ENCODE measurements at places on chromosomes 3 and 15.

DNA sequence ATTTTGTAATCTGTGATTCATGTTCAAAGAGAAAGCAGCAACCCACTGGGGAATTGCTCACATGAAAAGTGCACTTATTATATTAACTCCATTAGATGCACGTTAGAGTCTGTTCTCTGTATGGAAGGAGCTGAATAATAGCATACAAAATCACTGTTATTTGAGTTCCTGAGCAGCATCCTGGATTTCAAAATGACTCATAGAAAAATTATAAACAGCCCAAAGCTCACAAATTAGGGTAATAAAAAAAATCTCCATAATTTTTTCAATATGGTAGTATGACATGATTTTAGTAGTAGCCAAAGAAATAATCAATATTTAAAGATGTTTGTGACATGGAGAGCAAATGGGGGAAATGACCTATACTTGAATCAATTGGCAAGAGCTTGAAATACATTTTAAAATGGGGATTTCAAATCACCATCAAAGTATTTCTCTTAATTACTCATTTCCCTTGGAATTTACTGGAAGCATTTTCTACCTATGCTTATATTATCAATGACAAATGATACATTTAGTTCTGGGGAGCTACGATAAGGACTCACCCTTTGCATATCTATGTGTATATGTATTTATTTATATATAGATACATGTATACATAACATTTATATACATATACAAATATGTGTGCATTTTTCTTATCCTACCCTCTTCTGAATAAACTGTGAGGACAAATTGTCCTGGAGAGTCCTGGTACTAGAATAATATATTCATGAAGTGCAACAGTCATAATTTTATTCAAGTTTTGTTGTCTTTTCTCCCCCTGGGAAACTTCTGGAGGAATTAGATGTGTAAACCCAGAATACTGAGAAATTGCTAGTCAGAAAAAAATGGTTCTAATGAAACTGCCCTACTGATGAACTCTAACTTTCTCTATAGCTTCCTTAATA is 116.3 kb downstream of the RPL22L1 start:
- DNase-seq: no peak

DNA sequence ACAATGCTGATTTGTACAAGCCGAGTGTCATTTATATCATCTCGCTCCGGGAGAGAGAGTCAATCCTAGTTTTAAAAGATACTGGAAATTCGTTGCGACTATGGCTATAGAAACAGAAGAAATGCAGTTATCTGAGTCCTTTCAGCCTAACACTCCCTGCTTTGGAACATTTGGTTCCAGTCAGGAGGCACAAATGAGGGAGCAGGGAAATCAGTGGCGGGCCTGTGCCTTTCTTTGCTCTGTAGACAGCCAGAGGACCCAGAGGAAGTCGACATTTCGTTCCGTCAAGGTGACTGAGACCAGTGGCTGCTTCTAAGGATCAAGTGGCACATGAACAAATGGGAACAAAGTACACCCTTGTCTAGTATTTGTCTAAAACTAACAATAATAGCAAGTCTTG is 745 bp upstream of the RIOX2 start:
- no peak for DNase-seq

- no peak for DNase-seq
These were observed 4.7 kb downstream of the RBMS3 start for GRCh38 chr3:29285471-29286071.

- DNase-seq: no peak
These were observed 113.7 kb downstream of the LRIG1 start for GRCh38 chr3:66386925-66387650.

- DNase-seq: no peak
These were observed 2.5 kb upstream of the CNTN4 start for GRCh38 chr3:2096216-2096615.

- DNase-seq: peak; percentile 36
These were observed 258.4 kb downstream of the GBE1 start for GRCh38 chr3:81503026-81503425.

GRCh38 chr3:193010191-193010590 is 92.5 kb upstream of the MB21D2 start:
- DNase-seq: no peak

GRCh38 chr3:151100076-151100475 is 14.6 kb downstream of the MED12L start:
- DNase-seq: no peak

GRCh38 chr3:134485075-134485717 is 589 bp downstream of the ANAPC13 start:
- peak; percentile 56 for DNase-seq

- DNase-seq: no peak
These were observed 60.1 kb downstream of the ADAMTS9 start for GRCh38 chr3:64627471-64628321.

- DNase-seq: no peak
These were observed 463.5 kb upstream of the RASGRP1 start for GRCh38 chr15:39028069-39028468.

GRCh38 chr15:62280625-62281024 is 115.5 kb upstream of the C2CD4B start:
- no peak for DNase-seq

GRCh38 chr15:68431792-68432401 is at the start of gene ITGA11:
ITGA11 (minus strand) TSS chr15:68432163; CDS start chr15:68432066, 97 bp downstream.
- no peak for DNase-seq

DNA sequence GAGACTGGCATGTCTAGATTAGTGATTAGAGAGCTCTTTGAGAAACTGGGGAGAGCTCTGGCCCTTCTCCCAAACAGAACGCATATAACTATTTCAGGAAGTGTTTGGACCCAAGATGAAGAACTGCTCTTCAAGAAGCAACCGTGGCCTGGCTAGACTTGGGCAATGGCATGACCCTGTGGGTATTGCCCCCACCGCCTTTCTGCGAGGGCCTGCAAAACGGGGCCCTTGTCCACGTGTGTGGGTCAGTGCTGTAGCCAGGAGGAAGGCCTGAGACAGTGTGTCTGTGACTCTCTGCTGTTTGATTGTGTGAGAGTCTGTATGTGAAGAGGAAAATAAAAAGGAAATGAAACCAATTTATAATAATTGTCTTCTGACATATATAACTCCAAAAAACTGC is 42.5 kb downstream of the EEFSEC start:
- DNase-seq: no peak

DNA sequence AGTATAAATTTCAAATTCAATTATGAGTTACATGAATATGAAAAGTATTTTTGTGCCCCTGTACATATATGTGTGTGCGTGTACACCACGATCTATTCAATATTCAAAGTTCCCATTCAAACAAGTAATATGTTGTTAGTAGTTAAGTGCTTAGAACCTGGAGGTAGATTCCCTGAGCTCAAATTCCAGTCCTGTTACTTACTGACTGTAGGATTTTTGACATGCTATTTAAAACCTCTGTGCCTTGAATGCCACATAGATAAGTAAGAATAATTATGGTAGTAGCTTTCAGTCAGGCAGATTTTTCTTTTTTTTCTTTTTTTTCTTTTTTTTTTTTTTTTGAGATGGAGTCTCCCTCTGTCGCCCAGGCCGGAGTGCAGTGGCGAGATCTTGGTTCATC is 53.3 kb upstream of the CMSS1 start:
- no peak for DNase-seq

DNA sequence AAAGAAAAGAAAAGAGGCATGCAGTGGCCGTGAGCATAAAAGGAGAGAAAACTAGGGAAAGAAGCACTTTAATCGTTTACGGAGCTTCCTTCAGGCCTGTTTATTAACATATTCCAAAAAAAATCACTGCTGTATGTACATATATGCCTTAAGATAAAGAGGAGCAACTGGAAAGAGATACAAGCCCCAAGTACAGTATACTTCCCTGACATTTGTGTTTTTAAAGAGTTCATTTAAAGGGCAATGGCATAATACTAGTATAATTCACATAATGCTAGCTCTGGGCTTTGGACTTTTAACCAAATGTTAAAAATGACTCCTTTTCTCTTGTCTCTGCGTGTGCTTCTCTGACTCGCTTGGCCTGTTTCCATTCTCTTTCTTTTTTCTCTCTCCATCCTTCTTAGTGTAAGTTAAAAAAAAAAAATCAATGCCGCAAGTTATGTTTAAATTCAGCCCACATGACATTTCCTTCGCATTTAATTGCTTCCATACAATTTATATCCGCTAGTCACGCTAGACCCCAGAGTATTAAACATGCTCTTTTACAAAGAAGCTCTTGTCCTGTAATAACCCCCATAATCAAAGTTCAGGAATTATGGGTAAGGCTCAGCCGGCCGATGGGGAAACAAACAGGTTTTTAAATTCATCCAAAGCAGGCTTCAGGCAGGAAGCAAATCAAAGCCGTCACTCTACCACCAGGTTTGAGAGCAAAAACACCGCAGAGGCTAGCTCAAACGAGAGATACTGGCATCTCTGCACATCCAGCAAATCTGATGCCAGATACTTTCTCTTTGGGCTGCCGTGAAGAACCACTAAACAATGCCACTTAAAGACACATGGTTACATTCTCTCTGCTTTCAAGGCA is 19.4 kb downstream of the WWTR1 start:
- no peak for DNase-seq

- DNase-seq: peak; percentile 71
These were observed 546 bp downstream of the EIF4A2 start for GRCh38 chr3:186783731-186784515.

DNA sequence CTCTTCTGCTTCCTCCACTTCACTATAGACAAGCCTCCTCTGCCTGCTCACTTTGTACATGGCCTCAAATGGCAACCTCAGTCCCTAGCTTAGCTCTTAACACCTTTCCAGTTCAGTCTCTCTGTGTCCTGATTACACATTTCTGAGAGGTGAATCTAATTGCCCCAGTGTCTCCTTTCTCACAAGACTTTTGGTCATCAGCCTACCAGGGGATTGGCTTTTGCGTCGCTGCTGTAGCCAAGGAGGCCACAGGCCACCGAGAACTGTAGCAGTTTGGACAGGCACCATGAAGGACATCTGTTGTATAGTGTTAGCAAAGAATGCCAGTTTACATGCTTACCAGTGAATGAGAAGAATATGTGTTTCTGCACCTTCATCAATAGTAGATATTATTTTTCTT is 8.5 kb downstream of the IREB2 start:
- DNase-seq: no peak

- no peak for DNase-seq
These were observed 147.0 kb downstream of the MEIS2 start for GRCh38 chr15:36953346-36953745.

- DNase-seq: no peak
These were observed 14.5 kb downstream of the RTP3 start for GRCh38 chr3:46512191-46512749.

- DNase-seq: no peak
These were observed 406.3 kb downstream of the SOX2 start for GRCh38 chr3:182118066-182118465.

DNA sequence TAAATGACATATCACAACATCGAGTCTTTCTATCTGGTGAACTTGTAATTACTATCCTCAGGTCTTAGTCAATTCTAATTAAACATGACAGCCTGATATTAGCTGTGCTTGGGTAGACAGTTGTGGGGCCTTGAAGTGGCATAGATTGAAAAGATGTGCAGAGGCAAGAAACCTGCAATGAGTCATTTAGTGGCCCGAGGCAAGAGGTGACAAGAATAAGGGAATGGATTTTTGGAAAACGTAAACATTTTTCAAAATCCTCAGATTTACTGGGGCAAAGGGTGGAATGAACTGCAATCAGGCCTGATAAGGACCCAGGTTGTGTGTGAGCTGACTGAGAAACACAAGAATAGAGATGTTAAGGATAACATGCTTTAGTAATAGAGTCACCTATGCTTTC is 29.5 kb upstream of the ULK4 start:
- no peak for DNase-seq

DNA sequence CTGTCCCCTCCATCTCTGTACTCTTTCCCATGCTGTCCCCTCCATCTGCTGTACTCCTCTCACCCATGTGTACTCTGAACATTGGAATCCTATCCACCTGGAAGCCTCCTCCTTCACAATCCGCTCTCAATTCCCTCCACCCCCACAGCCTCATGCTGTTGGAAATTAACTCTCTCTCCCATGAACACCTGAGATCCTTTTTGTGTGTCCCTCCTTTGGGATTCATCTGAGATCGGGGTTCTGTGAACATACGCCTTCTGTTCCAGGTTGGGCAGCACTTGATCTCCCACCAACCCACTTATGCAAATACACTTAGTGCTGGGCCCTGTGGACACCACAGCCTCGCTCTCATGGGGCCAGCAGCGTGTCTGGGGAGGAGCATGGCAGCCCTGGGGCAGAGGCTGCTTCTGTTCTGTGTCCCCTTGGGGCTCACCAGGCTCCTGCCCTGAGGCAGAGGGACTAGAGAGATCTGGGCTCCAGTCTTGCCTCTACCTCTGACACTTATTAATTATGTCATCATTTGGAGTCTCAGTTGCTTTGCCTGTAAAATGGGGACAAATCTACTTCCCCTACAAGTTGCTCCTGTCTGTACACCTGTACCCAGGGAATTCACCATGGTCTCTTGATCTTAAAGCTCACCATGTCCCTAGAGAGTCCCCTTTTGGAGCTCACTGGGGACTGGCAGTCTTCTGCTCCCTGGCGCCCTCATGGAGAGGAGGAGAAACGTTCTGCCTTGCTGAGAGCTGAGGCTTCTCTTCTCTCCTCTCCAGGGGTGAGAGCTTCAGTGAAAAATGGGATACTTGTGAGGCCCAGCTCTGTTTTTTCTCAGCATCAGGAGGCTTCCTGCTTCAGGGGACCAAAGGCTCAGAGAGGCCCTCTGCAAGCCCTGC is 42.7 kb downstream of the ITGA11 start:
- no peak for DNase-seq

DNA sequence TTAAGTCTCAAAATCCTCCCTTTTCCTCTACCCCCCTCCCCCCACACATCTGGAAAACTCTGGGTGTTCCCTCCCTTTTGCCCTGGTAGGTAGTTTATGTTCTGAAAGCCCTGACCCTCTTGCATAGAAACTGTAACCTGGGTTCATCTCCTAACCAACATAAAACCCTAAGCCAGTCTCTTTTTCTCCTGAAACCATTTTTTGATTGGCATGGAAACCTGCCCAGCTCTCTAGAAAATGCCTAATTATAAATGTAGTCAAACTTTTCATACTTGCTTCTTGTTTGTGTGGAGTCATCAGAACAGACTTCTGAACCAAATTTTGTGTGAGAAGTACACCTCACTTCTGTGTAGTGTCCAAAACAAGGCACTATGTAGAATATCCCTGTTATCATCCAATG is 1264.4 kb downstream of the SI start:
- DNase-seq: no peak

GRCh38 chr15:56244811-56245576 is 1.3 kb upstream of the RFX7 start:
- DNase-seq: no peak

DNA sequence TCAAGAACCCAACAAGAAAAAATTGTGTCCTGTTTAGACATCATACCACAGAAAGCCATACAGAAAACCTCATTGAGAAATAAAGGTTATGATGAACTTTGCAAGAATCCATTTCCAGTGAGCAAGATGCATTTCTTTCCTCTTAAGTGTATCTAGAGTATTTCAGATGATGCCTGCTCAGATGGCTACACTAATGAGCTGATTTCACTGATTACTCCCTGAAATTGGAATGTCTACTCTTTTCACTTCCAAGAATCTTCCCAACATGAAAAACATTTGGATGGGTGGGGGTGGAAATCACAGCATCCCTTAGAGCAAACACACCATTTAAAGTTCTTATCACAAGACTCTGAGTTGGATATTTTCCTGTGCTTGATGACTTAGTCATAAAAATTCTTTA is 41.4 kb upstream of the IL12A start:
- no peak for DNase-seq

- no peak for DNase-seq
These were observed 4.6 kb upstream of the TRIM71 start for GRCh38 chr3:32813180-32813579.
